LHCN-M2 (cell line): ENCODE measurements at places on chromosomes 11 and 22. TPM values are rescaled to one million over a fixed set of nuclear protein-coding genes. Genes with fewer than 3 reads are reported as not detected.

DNA sequence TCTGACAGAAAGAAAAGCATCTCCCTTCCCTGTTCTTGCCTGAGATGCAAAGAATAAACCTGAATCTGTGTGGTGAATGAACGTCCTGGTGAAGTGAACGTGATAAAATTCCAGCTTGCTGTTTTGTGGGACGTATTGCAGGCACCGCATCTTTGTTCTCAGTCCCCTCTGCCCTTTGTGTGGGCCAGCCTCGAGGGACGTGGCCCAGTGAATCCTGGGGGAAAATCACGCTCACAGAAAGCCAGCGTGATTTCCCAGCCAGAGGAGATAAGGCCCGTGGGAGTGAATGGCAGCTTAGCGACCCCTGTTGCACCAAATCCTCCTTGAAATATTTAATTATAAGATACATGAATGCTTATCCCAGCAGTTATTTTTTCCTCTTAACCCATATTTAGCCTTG lies 129.1 kb downstream of the COMMD9 start:
- no peak for DNase-seq

DNA sequence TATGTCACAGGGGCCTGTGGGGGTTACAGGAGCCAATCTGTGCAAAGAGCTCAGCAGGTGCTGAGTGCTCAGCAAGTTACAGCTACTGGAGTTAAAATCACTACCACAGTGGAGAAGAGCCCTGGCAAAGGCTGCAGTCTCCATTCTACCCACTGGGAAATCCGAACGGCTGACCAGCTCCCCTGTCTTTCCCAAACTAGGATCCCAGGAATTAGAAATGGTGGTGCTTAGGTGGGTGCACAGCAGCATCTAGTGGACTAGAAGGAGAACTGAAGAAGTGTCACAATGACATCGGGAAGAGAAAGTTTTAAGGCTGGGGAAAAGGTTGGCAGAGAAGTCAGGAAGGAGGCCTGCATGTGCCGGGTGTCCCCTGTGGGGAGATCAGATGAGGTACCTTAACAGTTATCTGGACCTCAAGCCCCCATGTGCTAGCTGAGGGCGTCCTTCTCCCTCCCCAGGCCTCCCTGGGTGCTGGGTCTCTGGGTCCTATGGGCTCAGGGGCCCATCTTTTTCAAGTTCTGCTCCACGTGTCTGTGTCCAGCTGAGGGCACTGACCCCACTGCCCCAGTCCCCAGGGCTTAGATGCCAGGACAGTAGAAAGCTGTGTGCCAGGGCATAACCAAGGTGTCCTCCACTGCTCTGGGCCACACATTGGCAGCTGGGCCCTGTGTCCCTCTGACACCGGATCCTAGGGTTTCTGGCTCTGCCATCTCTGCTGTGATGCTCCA lies 1.9 kb downstream of the PIWIL3 start:
- DNase-seq, result peak; percentile 60

Gene OSBP2
- 18.7 and 24.4 TPM in 2 replicates for total RNA-seq

DNA sequence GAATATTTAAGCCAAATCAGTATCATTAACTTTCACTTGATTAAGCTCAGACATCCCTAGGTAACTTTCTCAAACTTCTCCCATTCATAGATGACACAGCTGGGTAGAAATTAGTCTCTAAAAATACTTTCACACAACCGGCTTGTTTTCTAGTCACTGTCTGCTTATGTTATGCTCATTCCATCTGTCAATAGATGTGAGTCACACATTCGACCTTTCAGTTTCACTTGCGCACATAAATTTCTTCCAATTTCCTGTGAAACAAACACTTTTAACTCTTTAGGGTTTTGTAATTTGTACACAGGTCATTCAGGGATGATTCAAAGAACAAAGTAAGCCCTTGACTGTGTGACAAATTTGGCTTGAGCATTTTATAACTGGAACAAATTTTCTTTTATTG lies 723.0 kb downstream of the KCNA4 start:
- DNase-seq, result peak; percentile 84

GRCh38 chr22:19664951-19665783 lies 49.1 kb upstream of the SEPTIN5 start:
- DNase-seq, result no peak

DNA sequence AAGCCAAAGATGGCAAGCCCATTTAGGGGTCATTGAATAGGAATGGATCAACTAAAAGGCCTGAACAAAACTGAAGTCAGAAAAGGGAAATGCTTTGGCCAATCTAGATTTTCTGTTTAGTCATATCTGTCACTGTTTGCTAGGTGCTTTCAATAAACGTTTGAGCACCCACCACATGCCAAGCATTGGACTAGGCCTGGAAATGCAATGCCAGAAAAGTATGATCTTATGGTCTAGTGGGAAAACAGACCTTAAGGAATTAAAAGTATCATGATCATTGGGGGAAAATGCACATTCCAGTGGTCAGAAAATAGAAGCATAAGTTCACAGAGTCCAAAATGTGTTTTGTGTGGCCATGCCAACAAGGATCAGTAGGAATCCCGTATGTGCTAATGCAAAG lies 76.8 kb upstream of the BIRC3 start:
- peak; percentile 72 for DNase-seq

- no peak for DNase-seq
Measured at GRCh38 chr11:18071098-18071705, 25.1 kb upstream of the TPH1 start.

Gene HEPN1
- total RNA-seq, result not detected in 2 replicates

- DNase-seq, result no peak
Measured at GRCh38 chr11:65552388-65552951, 5.7 kb downstream of the LTBP3 start.

Gene UPK2
- not detected in 2 replicates for total RNA-seq

Gene TREH
- total RNA-seq, result not detected in 2 replicates

Gene APOA4
- not detected in 2 replicates for total RNA-seq

Gene AGBL2
- 0.38 and 0.92 TPM in 2 replicates for total RNA-seq

DNA sequence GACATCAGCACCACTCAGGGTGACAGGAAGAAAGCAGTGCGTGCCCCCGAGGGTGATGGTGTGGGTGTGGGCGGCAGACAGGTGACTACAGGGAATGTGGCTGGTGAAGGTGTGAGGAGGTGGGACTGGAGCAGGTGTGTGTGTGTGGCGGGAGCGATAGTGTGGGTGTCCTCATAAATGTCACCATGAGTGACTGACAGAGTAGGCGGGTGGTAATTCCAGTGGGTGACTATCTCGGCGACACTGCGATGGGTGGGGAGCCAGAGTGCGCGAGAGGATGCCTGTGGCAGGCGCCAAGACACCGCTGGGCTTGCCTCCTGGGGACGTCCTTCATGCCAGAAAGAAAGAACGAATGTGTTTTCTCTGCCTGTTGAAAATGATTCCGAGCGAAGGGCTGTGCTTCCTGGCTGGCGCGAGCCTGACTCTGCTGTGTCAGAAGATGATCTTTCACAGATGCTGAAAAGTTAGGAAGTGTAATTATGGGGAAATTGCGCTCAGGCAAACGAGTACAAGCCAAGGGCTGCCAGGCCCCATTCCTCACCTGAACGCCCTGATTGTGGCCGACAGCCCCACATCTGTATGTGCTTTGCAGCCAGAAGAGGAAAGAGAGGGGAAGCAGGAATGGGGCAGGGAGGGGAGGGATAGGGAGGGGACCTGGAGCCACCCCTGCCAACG lies 98.8 kb upstream of the CD82 start:
- DNase-seq, result no peak

- no peak for DNase-seq
Measured at GRCh38 chr11:17313349-17314231, 37.1 kb downstream of the NUCB2 start.
